Sciatic nerve (tissue), 2 donors: ENCODE measurements at places on chromosomes 12 and 14. TPM values are rescaled to one million over a fixed set of nuclear protein-coding genes. Genes with fewer than 3 reads are reported as not detected.
A peak's percentile ranks its signal among the peaks of the same experiment; 100 is the strongest.

Gene GPR65
- 2.7 TPM for total RNA-seq

DNA sequence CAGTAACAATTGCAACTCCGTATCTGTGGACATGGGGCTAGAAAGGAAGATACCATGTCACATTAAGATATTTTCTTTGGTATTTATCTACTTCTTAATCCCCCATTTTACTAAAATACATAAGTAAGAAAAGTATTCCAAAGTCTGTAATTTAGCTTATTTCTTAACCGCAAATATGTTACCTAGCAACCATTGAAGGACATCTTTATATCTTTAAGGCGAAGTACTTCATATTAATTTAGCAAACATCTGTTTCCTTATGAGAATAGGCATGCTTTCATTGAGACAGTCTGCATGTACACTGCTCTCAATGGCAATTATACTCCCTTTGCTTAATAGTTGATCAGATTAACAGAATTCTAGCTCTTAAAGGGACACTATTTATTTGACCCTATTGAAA, 88.8 kb downstream of the NAV3 start:
- no peak for DNase-seq

Gene OR11H12
- total RNA-seq: not detected

DNA sequence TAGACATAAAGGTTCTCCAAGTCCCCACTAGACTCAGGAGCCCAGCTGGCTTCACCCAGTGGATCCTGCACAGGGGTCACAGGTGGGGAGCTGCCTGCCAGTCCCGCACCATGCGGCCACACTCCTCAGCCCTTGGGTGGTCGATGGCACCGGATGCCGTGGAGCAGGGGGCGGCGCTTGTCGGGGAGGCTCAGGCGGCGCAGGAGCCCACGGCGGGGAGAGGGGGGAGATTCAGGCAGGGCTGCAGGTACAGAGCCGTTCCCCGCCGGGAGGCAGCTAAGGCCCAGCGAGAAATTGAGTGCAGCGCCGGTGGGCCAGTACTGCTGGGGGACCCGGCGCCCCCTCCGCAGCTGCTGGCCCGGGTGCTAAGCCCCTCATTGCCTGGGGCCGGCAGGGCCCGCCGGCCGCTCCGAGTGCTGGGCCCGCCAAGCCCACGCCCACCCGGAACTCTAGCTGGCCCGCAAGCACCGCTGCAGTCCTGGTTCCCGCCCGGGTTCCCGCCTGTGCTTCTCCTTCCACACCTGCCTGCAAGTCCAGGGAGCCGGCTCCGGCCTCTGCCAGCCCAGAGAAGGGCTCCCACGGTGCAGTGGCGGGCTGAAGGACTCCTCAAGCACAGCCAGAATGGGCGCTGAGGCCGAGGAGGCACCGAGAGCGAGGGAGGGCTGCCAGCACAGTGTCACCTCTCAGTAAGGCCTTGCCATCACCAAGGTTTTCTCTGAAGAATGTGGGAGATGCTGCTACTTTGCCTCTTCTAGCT, 58.4 kb upstream of the PPP1R12A start:
- DNase-seq: no peak

- DNase-seq: no peak
These were observed 333.4 kb upstream of the TBX3 start for GRCh38 chr12:115017346-115017745.

GRCh38 chr12:78703820-78704525, 160.6 kb upstream of the SYT1 start:
- no peak for DNase-seq

Gene IFI27
- total RNA-seq: 219 TPM

DNA sequence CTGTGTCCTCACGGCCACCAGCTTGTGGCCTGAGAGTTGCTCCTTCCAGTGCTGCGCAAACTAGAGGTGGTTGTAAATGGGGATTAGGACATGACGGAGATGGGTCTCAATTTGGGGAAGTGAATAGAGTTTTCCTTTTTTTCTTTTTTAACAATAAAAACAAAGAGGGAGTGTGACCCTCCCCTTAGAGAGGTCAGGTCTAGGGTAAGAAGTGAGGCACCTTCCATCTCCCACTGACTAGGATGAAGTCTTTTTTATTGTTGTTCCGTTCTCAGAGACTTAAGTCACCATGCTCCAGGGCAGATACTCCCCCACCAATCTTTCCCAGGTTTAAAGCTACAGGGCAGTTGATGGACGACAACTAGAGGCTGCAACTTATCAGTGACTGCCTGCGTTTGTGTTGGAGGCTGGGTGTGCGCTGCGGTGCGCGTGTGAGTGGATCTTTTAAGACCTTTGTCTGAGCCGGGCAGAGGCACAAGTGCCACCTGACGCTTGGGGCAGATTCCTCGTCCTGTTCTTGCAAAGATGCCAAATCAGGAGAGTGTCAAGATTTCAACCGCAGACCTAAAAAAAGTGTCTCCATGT, 2.1 kb upstream of the GSC start:
- DNase-seq: peak; percentile 47
